ENCODE measurements at places on chromosomes 16 and 17.

- no peak for DNase-seq
Measured at GRCh38 chr16:30406795-30407101, 658 bp upstream of the ZNF771 start.

GRCh38 chr17:40327735-40328385 lies 18.9 kb downstream of the RARA start:
- DNase-seq = no peak

DNA sequence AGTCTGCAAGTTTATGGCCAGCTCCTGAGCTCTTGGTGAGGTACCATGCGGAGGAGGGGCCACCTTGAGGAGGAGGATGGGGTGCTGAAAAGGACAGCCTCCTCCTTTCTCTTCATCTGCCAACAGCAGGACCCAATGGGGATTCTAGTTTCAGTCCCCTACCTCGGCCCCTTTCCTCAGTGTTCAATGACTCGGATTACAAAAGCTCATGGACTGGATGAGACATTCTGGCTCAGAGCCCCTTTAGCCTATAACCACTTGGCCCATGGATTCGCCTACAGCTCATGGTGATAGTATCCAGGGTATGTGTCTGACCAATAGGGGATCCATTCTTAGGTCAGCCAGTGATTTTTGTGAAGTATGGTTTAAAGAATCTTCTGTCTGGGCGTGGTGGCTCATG lies 8.5 kb upstream of the PIK3R6 start:
- no peak for DNase-seq

- no peak for DNase-seq
Measured at GRCh38 chr17:40095351-40095943, 4.9 kb downstream of the NR1D1 start.

DNA sequence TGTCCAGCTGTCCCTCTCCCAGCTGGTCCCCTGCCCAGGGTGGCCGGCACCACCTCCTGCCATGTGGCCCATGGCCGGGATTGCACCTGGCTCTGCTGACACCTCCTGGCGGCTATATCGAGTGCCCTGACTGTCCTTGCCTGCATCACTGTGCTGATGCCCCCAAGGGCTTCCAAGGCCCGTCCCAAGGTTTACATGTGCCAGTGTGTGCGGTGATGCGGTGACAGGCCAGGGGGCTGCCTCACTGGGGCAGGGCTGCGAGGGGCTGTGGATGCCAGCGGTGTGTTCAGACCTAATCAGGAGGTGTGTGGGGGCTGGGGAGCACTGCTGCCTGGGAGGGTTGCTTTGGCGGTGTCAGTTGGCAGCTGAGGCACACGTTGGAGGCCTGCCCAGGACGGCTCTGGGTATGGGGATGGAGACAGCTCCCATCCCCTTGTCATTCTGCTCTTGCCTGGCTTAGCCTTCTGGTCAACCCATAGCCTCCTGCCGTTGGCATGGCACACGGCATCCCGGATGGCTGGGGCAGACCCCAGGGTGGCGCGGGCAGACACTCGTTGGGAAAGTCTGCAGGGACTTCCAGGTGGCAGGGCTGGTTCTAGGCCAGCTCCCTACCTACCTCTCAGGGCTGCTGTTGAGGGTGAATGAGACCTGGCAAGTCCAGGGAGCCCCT lies 5.5 kb downstream of the MAP2K3 start:
- DNase-seq = no peak

- DNase-seq = no peak
Measured at GRCh38 chr17:41593306-41593981, 6.7 kb upstream of the KRT14 start.

- no peak for DNase-seq
Measured at GRCh38 chr17:50672071-50672470, 35.6 kb downstream of the ANKRD40 start.

GRCh38 chr16:31700530-31701388 lies 172.8 kb upstream of the ZNF267 start:
- DNase-seq = peak; percentile 67

- DNase-seq = no peak
Measured at GRCh38 chr16:84704253-84704652, 4.5 kb downstream of the USP10 start.

DNA sequence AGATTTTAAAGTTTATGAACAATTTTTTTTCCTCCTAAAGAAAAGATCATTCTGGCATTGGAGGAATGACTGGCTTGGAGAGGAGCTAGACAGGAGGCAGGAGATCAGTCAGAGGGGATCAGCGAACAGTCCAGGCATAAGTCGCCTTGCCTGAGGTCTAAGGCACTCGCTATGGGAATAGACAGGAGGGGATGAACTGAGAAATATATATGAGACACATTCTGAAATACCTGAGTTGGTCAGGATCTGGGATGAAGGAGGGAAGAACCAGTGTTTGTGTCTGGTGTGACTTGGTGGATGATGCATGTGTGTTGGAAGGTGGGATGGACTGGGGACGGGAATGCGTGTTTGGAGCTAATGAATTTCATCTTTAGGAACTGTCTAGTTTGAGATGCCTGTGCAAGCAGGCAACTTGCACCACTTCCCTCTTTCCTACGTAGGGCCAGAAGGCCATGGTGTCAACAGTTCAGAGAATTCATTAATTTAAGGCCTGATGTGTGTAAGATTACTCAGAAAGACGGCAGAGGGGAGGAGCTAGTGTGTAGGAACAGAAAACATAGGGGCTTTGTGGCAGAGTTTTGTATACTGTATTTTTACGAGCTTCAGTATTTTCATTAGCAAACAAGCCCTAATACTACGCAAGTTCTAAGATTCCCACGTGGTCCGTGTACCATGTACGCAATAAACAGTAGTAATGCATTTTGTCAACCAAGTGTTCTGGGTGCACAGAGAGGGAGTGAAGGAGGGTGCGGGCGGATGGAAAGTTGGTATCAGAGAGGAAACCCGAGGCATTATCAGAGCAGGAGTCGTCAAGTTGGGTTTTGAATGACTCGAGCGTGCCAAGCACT lies 825 bp downstream of the HEATR6 start:
- DNase-seq = no peak

DNA sequence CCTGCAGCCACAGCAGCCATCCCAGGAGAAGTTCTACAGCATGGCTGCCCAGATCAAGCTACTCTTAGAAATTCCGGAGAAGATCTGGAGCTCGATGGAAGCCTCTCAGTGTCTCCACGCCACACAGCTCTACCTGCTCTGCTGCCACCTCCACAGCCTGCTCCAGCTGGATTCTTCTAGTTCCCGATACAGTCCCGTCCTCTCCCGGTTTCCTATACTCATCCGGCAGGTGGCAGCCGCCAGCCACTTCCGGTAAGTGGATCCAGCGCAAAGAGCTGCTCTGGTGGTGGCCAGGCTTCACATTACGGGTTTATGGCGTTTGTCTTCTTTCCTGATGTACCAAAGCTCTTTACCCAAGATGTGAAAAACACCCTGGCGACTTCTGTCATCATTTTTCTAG lies 3.6 kb downstream of the COG1 start:
- no peak for DNase-seq

DNA sequence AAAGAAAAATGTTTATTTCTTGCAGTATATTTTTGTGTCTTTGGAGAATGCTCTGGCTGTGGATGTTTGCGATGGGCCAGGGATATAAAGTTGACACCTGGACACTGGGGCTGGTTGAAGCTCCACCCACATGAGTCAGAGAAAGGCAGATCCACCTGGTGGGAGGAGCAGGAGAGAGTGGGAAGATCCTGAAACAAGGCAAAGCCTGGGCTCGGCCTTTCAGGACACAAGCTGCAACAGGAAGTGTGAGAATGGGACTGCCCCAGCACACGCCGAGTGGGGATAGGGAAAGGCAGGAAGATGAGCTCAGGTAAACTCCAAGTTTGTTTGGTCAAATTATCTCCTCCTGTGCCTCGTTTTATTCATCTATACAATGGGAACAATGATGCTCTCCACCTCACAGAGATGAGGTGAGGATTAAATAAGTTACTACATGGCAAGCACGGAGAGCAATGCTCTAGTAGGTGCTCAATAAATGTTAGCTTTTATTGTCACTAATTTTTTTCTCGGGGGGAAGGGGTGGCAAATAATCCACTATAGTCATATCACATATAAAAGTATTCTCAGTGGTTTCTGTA lies 21.4 kb upstream of the PITPNM3 start:
- DNase-seq = no peak
